Caudate nucleus (tissue), 63 donors: ENCODE measurements at places on chromosomes 13 and 19.

- DNase-seq: peak; percentile 58
Measured at GRCh38 chr19:35718345-35719041, 690 bp downstream of the KMT2B start.

DNA sequence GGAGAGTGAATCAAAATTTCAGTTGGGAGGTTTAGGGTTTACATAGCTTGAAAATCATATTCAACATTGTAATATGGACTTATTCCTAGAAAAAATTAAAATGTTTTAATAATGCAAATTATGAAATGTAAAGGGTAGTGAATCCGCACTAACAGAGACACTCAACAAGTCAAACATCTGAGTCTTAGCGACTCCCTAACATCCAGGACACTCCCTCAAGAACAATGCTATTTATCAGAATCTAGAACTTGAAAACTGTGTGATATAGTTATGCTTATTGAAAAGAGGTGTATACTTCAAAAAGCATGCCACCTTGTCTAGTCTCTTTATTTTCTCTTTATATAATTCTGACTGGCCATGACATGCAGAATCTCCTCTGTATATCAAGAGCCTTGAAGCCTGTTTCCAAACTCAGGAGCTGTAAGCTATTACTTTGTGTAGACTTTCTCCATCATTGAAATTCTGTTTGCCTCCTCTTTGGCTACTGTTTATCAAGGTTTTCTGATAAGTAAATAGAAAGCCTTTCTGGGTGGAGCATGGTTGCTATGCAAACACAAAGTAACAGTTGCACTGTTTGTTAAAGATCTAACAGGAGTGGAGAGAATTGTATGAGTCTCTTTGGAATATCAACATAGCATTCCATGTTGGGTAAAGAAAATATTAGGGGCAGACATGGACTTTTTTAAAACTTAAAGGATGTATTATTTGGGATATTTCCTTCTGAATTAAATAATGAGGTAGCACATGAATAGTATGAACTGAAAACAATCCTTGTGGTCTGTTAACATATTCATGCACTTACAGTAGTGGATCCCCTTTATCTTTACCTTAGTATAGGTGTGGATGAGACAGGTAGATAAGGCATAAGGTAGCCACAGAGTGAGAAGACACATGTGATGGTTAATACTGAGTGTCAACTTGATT is 56.4 kb upstream of the MBNL2 start:
- no peak for DNase-seq

DNA sequence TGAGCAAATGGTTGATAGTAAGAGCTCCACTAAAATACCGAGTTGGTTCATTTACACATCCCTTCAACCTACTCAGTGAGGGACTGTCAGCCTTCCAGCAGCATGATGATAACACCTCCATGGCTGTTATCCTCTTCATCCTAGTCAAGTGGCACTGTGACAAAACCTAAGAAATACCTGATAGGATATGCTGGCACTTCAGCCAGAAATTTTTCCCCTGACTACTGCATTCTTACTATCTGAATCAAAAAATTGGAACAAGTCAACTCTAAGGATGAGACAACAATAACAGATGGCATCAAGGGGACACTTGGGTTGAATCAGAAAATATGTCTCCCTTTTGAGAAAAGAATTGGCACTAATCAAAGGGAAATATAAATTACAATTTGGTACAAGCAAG is 193.9 kb downstream of the KCTD12 start:
- DNase-seq: no peak

GRCh38 chr13:74674720-74675119 is 540.5 kb upstream of the KLF12 start:
- DNase-seq: no peak

DNA sequence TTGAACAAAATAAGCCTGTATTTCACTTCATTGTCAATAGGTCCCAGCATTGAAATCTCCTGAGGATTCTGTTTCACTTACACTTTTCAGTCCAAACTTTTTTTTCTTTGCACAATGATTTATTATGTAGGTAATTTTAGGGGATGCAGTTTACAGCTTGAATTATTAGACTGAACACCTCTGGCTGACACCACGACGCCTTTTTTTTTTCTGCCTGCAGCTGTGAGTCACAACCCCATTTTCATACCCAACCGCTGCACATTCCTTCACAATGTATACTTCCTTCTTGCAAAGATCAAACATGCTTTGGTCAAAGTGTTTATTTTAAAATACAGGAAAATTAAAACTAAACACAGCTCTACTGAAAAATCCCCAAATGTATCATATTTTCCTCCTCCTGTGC is 11.4 kb downstream of the ZIC2 start:
- no peak for DNase-seq

GRCh38 chr19:38527466-38528136 is 90.2 kb downstream of the MAP4K1 start:
- no peak for DNase-seq

DNA sequence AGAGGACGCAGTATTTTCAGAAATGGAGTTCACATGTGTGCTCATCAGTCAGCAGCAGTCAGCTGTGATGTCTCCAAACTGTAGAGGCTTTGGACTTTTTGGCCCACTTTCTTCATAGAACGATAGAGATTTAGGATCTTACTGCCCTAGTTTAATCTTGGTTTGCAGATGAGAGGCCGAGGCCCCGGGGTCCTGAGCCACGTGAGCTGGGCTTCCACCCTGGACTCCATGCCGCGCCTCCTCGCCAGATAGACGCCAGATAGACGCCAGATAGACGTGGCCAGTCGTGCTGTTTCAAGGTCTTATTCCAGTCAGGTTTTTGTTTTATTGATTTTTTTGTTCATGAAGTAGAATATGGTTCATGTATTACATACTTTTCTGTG is 11.7 kb upstream of the MCF2L start:
- DNase-seq: no peak

DNA sequence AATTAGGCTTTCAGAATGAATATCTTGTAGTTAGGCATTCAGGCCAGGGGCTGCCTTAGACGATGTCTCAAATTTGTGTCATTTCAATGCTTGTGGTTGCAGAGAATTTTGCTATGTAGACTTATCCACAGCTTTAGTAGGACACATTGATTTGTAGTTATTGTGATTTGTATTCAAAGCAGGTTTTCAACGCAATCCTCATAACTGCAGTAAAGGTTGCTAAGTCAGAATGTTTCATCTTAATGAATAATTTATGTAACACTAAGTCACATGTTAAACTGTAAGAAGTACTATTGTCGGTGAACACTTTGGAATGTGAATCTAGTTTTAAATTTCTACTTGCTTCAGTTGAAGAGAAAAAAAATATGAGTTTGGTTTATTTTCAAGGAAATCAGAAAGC is 1117.2 kb upstream of the SPRY2 start:
- no peak for DNase-seq

GRCh38 chr19:33440682-33441081 is 67.2 kb downstream of the CEBPG start:
- DNase-seq: no peak

DNA sequence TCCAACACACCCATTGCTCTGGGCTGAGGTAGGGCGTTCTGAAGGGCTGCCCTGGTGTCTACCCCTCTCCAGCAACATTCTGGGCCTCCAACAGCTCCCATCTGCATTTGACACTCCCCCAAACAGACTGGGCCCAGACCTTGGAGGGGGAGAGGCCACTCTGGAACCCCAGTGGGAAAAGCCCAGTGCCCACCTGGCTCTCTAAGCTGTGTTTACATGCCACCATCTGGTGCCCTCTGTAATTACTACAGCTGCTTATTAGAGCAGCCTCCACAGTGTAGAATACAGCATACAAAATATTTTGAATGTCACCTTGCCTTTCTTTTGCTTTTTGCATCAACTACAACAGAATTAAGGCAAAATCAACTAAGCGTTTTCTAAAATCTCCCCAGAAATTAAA is 35.8 kb upstream of the TM9SF2 start:
- DNase-seq: no peak

- no peak for DNase-seq
Measured at GRCh38 chr13:42753697-42754096, 27.7 kb upstream of the FAM216B start.

DNA sequence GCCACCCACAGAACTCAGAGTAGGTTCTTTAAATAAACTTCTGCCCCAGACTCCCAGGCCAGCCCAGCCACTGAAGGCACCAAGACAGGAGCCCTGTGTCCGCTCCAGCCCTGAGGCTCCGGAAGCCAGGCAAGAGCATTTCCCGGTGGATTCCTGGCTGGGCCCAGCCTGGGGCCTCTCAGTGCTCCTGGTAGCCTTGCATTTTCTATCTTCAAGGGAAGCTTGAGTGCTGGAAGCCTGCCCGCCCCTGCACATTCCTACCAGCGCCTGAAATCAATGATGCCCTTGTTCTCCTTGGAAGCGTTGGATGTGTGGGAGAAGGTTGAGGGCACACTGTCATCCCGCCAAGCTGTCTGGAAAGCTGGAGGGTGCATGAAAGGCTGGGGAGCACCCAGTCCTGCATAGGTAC is 70.3 kb downstream of the ALOX5AP start:
- peak; percentile 55 for DNase-seq

DNA sequence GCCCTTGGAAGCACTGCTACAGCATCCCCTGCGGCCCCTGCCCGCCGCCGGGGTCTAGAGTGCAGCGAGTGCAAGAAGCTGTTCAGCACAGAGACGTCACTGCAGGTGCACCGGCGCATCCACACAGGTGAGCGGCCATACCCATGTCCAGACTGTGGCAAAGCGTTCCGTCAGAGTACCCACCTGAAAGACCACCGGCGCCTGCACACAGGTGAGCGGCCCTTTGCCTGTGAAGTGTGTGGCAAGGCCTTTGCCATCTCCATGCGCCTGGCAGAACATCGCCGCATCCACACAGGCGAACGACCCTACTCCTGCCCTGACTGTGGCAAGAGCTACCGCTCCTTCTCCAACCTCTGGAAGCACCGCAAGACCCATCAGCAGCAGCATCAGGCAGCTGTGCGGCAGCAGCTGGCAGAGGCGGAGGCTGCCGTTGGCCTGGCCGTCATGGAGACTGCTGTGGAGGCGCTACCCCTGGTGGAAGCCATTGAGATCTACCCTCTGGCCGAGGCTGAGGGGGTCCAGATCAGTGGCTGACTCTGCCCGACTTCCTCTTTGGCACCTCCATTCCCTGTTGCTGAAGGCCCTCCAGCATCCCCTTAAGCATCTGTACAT is 4.9 kb downstream of the ZNF574 start:
- DNase-seq: no peak

- DNase-seq: no peak
Measured at GRCh38 chr19:35811317-35812219, 1.1 kb downstream of the PRODH2 start.

DNA sequence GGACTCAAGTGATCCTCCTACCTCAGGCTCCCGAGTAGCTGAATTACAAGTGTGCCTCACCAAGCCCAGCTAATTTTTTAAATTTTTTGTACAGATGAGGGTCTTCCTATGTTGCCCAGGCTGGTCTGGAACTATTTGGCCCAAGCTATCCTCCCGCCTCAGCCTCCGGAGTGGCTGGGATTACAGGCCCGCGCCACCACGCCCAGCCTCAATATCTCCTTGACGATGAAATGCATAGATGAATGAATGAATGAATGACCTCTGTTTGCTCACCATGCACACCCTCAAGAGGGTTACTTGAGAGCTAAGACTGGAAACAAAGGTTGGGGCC is 14.9 kb upstream of the AP1M2 start:
- no peak for DNase-seq

DNA sequence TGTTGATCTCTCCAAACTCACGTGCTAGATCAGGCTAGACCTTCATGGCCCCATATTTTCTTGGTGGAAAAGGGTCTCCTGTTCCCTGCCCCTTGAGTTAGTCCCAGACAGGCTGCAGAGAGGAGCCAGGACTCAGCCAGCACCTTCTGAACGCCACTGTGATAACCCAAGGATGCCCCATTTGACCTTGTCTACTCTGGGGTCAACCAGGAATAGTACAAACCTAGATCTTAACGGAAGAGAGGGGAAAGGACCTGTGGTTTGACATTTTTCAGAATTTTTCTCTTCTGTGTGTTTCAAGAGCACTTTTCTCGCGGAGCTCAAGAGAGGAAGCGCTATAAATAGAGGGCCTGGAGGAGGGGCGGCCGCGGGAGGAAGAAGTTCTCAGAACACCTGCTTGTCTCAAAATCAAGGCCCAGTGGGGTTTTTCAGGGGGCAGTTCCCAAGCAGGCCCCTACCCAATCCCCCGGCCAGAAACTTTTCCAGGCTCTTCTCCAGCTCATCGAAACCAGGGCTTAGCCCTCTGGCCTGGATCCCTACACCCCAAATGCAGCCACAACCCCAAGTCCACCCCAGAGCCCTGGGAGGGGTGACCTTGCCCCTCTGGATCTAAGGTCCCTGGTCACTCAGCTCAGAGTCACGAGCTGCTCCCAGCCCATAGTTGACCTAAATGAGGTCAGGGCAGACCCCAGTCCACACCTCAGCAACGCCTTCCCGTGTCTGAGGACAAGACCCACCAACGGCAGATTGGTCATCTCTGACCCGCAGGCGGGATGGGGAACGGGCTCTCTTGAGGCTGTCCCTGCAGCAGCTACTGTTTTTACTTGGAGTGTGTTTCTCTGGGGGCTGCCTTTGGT is 75.6 kb upstream of the TM9SF2 start:
- no peak for DNase-seq

- DNase-seq: no peak
Measured at GRCh38 chr13:38624822-38625221, 62.1 kb upstream of the FREM2 start.

GRCh38 chr13:67036699-67037457 is 193.3 kb downstream of the PCDH9 start:
- no peak for DNase-seq

DNA sequence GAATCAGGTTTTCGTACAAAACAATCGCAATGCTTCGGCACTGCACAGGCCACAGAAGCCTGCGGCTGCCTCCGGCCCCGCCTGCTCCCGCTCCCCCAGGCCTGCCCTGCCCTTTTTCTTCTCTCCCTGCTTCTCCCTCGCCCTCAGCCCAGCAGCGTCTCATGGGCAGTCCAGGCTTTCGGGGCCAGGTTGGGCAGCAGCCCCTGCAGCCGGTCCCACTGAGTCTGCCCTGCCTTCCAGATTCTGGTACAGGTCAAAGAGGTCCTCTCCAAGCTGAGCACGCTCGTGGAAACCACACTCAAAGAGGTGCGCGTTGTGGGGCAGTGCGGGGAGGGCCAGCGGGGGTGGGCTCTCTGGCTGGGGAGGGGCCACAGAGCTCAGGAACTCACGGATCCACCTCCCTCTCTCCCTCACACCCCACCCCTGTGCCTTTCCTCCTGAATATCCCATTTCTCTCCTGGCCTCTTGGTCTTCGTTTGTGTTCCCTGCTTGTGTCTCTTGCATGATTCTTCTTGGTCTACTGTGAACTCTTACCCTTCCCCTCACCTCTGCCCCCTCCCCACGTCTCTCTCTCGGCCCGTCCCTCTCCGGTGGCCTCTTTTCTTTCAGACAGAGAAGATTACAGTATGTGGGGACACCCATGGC is 30.1 kb downstream of the CCDC8 start:
- DNase-seq: no peak

- DNase-seq: no peak
Measured at GRCh38 chr13:20125129-20125782, 35.6 kb downstream of the GJA3 start.

DNA sequence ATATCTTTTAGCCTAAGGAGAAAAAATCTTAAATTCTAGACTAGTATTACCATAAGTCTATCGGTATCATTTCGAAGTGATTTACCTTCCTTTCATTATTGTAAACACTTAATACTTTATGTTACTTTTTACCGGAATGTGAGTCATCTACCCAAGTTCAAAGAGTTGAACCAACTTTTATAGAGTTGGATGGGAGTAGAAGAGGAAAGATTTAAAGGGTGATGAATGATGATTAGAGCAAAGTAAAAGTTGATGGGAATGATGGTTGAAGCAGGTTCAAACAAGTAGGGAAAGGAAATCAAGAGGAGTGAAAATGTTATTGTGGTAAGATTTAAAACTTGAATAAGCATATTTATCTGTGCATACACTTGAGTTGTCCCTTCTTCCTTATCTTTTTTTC is 11.3 kb upstream of the LPAR6 start:
- DNase-seq: no peak

- no peak for DNase-seq
Measured at GRCh38 chr19:32818536-32818935, 51.0 kb downstream of the SLC7A9 start.
